ENCODE measurements at places on chromosomes 2 and 18. TPM values are rescaled to one million over a fixed set of nuclear protein-coding genes. Genes with fewer than 3 reads are reported as not detected.

- no peak for DNase-seq
Measured at GRCh38 chr2:24329700-24330099, 30.6 kb downstream of the ITSN2 start.

GRCh38 chr18:64474773-64475172, 325.9 kb upstream of the LINC00305 start:
- no peak for DNase-seq

- DNase-seq, result no peak
Measured at GRCh38 chr2:15527074-15527739, 33.9 kb downstream of the NBAS start.

- DNase-seq, result no peak
Measured at GRCh38 chr2:119049968-119050704, 108.1 kb downstream of the MARCO start.

GRCh38 chr2:215793747-215794595, 219.4 kb downstream of the MREG start:
- no peak for DNase-seq

- no peak for DNase-seq
Measured at GRCh38 chr2:85580206-85580605, 2.8 kb downstream of the VAMP8 start.

DNA sequence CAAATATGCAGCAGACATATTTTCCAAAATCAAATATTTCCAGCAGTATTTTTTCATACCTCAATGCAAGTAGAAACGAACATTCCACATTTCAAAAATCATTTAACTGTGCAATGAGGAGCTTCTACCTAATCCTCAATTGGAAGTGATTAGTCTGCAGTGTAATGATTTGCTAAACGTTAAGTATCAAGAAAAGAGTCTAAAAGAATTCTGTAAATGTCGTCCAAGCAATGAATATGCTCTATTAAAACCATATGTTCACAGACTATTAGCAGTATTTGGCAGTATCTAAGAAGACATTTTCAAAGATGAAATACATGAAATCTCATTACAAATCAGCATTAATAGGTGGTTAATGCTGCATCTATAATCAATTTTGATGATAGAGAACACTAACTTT, 15.9 kb downstream of the DYM start:
- DNase-seq, result no peak

- DNase-seq, result no peak
Measured at GRCh38 chr2:24015562-24016375, 5.9 kb downstream of the MFSD2B start.

- no peak for DNase-seq
Measured at GRCh38 chr18:50341443-50341842, 33.4 kb upstream of the SKA1 start.

DNA sequence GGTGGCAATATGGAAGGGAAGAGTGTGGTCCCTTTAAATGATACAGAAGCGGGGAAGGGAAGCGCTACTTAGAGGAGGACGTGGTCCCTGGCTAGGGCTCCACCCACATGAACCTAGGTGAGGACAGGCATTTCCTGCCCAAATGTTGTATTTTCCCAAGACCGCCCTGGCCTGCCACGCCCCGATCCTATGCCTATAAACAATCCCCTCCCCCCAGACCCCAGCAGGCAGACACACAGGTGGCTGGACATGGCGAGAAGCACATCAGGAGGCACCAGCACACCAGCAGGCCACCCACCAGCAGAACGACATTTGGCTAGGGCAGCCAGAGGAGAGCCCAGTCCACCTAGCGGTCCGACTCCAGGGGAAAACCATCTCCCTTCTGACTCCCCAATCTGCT, 47.2 kb downstream of the METTL8 start:
- no peak for DNase-seq

- DNase-seq, result no peak
Measured at GRCh38 chr18:47970664-47971531, 40.4 kb upstream of the SMAD2 start.

DNA sequence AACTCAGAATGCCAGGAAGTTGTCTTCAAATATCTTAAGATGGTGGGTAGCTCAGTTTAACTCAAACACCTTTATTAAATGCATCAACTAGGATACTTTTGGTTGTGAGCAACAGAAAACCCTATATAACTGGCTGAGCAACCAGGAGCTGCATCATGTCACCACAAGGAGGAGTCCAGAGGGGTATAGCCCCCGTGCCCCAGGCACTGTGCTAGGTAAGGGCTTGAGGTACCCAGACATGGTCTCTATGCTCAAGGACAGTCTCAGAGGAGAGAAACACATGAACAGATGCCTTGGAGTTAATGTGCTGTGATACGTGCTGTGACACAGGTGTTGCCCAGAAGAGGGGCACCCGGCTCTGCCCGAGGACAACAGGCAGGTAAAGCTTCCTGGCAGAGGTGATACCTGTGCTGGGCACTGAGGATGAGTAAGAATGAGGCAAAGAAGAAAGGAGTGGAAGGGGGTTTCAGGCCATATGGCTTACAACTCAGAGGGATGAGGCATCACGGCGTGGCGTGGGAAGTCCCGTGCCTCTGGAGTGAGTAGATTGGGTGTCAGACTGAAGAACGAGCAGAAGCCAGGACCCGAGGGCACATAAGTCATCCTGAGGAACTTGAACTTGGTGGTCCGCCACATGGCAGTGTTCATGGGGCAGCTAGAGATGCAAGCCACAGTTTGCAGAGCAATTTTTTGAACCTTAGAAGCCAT, 32.0 kb upstream of the CAB39 start:
- DNase-seq, result no peak

- DNase-seq, result no peak
Measured at GRCh38 chr2:99084256-99084655, 57.3 kb upstream of the C2orf15 start.

DNA sequence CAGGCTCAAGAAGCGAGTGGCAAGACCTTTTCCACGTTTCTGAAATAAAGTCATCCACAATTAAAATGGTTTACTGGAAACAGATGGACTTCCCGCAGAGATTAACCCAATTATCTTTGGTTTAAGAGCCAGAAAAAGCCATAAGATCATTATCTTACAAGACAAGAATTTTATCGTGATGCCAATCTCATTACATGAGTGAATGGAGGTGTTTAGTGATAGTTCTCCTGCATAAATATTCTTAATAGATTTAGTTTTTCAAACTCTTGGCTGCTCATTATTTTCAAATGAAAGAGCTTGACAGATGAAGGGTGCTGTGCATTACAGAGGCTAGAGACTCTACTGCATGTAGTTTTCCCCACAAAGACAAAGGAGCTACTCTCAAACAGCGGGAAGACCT, 1028.4 kb upstream of the PIK3C3 start:
- DNase-seq, result no peak

- DNase-seq, result no peak
Measured at GRCh38 chr2:238235331-238235732, 4.5 kb downstream of the HES6 start.

Gene ADRA2B
- not detected for total RNA-seq

Gene MFF
- total RNA-seq, result 73.1 TPM

Gene PLCL1
- total RNA-seq, result 0.14 TPM

Gene GPR155
- 3.2 TPM for total RNA-seq

Gene GNAL
- total RNA-seq, result 1.2 TPM

Gene PROM2
- total RNA-seq, result 0.95 TPM
